ENCODE measurements at places on chromosomes 1 and 21. TPM values are rescaled to one million over a fixed set of nuclear protein-coding genes. Genes with fewer than 3 reads are reported as not detected.

CDA gene
- polyA plus RNA-seq: 6.1 TPM

SCCPDH gene
- polyA plus RNA-seq: 53.1 TPM

MTMR11 gene
- polyA plus RNA-seq: 27.2 TPM

CFAP57 gene
- 3.8 TPM for polyA plus RNA-seq

PRDM16 gene
- 7.1 TPM for polyA plus RNA-seq

TGFB2 gene
- 13.7 TPM for polyA plus RNA-seq

CORT gene
- polyA plus RNA-seq: 0.96 TPM

ZNF281 gene
- 25.9 TPM for polyA plus RNA-seq

FCGR3A gene
- polyA plus RNA-seq: 2.2 TPM

CYP2J2 gene
- polyA plus RNA-seq: 0.91 TPM

HES3 gene
- not detected for polyA plus RNA-seq

LEMD1 gene
- 3.5 TPM for polyA plus RNA-seq

C1orf116 gene
- 18.4 TPM for polyA plus RNA-seq

TNFRSF4 gene
- polyA plus RNA-seq: 1.9 TPM

CYP4A22 gene
- polyA plus RNA-seq: 6.2 TPM

S100A14 gene
- polyA plus RNA-seq: 27.0 TPM

FOXD2 gene
- polyA plus RNA-seq: 4.7 TPM

WNT9A gene
- polyA plus RNA-seq: 1.6 TPM

C1orf53 gene
- 2.5 TPM for polyA plus RNA-seq

S100B gene
- 4.2 TPM for polyA plus RNA-seq

ALG14 gene
- polyA plus RNA-seq: 13.4 TPM

FNDC7 gene
- not detected for polyA plus RNA-seq

CCDC27 gene
- polyA plus RNA-seq: 0.11 TPM

FAM177B gene
- not detected for polyA plus RNA-seq

GBP4 gene
- polyA plus RNA-seq: 8.0 TPM

PLEKHM2 gene
- 42.3 TPM for polyA plus RNA-seq

PLD5 gene
- polyA plus RNA-seq: 0.96 TPM

MAPKAPK2 gene
- 72.2 TPM for polyA plus RNA-seq

RAB25 gene
- 63.6 TPM for polyA plus RNA-seq
